Left renal cortex interstitium (tissue), 4 donors: ENCODE measurements at places on chromosomes 2 and 18. TPM values are rescaled to one million over a fixed set of nuclear protein-coding genes. Genes with fewer than 3 reads are reported as not detected.

GRCh38 chr18:73646196-73646595 is 501.4 kb downstream of the FBXO15 start:
- DNase-seq, result no peak

Gene RTP5
- polyA plus RNA-seq, result not detected

DNA sequence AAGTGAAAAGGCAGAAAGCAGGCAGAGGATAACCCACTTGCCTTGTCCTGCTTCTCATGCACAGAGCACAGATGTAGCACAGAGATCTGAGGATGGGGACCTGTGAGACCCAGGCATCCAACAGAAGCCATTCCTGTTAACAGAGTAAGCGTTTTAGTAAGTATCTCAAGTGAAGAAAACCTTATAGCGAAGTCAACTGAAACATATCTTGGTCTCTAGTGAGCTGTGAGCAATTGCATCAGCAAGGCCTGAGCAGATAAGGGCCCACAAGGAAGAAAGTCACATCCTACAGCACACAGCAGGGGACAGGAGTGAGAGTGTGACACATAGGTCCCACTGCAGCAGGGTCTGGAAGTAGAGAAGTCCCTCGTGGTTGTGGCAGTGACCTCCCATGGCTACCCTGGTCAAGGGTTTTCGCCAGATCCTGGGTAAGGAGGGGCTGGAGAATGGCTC is 248.7 kb upstream of the TNP1 start:
- DNase-seq, result no peak

GRCh38 chr2:97857553-97857952 is 138.2 kb downstream of the TMEM131 start:
- DNase-seq, result no peak

GRCh38 chr18:39776766-39777165 is 2178.3 kb upstream of the PIK3C3 start:
- DNase-seq, result no peak
